ENCODE measurements at places on chromosomes 2 and 18.

DNA sequence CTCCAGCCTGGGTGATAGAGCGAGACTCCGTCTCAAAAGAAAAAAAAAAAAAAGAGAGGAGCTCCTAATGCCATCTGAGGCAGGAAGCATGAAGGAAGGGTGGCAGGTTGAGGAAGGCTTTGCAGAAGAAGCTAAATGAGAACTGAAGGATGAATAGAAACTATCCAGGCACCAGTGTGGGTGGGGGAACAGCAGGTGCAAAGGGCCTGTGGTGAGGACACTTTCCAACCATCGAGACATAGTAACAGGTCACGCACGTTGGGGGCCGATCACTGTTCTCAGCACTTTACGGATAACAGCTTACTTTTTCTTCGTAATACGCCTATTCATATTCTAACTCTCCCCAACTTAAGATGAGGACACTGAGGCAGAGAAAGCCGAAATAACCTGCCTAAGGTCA lies 58.4 kb downstream of the NGEF start:
- DNase-seq, result no peak

- no peak for DNase-seq
Observed at GRCh38 chr2:60512062-60512622, 41.3 kb downstream of the BCL11A start.

DNA sequence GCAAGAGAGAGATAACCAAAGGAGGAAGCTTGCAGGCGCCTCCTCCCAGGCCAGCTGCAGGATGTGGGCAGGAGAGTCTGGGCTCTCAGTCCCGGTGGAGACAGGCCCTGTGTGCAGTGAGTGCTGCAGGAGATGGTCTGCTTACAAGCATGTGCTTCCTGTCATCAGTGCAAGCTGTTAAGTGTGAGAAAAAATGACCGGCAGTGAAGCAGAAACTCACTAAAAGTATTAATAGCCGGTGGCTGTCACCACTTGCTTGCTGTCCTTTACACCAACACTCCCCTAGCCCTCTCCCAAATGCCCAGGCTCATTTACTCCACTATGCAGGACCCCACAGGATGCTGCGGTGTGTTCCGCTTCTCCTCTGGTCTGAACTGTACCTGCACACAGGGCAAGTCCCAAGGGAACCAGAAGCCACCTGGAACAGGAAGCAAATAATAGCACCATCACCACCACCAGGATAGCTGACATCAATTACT lies 435.6 kb upstream of the HS6ST1 start:
- no peak for DNase-seq

DNA sequence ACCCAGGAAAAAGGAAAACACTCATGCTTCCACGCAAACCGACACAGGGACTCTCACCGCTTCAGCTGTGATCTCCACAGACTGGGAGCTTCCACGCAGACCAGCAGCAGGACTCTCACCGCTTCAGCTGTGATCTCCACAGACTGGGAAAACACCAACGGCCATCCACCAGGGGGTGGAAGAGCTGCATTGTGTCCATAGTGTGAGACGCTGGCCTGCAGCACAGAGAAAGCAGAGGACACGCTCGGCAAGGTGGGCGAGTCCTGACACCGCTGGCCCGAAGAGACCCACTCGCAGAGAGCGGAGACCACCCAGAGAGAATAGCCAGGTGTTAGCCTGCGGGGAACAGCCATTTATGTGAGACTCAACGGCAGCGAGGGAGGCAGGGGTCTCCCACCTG lies 42.5 kb upstream of the NFATC1 start:
- no peak for DNase-seq

DNA sequence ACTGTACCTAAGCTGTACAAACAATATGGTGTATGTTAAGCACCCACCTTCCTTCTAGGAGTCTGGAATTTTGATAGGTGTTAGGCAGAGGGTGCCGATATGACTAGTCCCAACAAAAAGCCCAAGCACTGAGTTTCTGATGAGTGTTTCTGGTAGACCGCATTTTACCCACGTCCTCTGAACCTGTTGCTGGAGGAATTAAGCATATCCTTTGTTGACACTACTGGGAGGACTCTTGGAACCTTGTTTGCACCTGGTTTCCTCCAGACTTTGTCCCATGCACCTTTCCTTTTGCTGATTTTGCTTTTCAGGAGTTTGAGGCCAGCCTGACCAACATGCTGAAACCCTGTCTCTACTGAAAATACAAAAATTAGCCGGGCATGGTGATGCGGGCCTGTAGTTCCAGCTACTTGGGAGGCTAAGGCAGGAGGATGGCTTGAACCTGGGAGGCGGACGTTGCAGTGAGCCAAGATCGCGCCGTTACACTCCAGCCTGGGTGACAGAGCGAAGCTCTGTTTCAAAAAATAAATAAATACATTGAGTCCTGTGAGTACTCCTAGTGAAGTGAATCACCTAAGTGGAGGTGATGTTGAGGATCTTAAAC lies 11.4 kb upstream of the SPAST start:
- no peak for DNase-seq

- DNase-seq, result no peak
Observed at GRCh38 chr2:223856021-223856420, 18.6 kb upstream of the AP1S3 start.

DNA sequence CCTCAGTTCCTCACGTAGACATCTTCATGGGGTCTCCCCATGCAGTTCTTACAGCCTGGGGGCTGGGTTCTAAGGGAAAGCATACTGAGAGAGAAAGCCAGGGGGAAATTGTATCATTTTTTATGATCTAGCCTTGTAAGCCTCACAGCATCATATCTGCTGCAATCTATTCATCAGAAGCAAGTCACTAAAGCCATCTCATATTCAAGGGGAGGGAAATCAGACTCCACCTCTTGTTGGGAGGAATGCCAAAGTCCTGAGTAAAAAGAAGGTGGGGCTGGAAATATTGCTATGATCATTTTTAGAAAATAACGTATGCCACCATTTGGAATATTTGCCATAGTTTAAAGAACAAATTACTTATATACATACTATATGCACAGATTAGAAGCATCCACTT lies 304.6 kb downstream of the TXNL1 start:
- no peak for DNase-seq

- DNase-seq, result no peak
Observed at GRCh38 chr2:138726681-138727080, 53.5 kb downstream of the NXPH2 start.

- no peak for DNase-seq
Observed at GRCh38 chr2:24477229-24477628, 13.8 kb upstream of the NCOA1 start.

GRCh38 chr2:231429152-231429551 lies 33.6 kb downstream of the B3GNT7 start:
- no peak for DNase-seq

- DNase-seq, result no peak
Observed at GRCh38 chr2:171210864-171211431, 50.3 kb upstream of the TLK1 start.

GRCh38 chr2:38438133-38438882 lies 61.2 kb upstream of the ATL2 start:
- no peak for DNase-seq

DNA sequence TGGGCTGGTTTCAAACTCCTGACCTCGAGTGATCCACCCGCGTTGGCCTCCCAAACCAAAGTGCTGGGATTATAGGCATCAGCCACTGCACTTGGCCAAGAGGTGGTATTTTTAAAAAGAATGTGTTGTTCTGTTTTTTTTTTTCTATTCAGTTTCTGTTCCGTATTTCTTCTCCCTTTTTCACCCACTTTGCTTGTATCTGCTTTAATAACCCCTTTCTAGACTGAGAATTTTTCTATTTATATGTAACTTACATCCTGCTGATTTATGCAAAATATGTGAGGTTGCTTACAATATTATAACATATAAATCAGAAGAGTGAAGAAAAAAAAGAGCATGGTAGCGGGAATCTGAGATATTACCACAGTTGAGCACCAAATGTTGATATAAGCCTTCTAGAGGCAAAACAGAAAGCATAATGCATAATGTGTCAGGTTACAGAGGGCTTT lies 17.2 kb upstream of the LYPD6B start:
- no peak for DNase-seq

- DNase-seq, result peak; percentile 63
Observed at GRCh38 chr2:47784352-47784851, 1.5 kb downstream of the MSH6 start.

- no peak for DNase-seq
Observed at GRCh38 chr2:229235131-229235914, 35.8 kb downstream of the PID1 start.

DNA sequence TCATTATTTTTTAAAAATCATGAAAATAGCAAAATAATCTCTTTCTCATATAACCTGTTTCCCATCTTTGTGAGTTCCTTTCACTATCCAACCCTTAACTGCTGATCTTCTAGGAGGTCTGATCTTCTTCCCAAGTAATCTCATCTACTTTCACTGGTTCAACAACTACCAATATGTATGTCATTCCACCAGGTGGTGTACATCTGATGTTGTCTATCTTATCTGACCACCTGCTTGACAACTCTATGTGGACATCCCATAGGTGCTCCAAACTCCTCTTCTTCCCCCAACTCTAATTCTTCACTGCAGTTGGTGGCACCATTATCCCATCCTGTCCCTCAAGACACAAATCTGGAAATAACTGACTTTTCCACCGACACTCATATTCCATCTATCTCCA lies 62.5 kb downstream of the FAM228A start:
- DNase-seq, result no peak

DNA sequence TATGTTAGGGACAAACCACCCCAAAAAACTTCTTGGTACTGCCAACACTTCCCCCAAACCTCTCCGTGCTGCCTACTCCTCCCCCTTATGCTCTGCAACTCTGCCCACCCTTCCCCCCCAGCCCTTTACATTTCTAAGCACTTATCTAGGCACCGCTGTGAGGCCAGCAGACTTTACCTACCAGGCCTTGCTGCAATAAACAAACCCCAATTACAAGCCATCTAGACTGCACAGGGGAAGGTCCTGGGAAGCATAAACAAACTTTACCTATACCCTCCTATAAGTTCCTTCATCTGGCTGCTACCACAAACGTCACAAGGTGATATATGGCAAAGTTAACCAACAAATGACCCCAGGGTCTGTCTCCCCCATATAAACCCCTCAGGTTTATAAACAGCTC lies 259.4 kb upstream of the GULP1 start:
- no peak for DNase-seq

- no peak for DNase-seq
Observed at GRCh38 chr2:172340394-172340793, 87.0 kb upstream of the ITGA6 start.

DNA sequence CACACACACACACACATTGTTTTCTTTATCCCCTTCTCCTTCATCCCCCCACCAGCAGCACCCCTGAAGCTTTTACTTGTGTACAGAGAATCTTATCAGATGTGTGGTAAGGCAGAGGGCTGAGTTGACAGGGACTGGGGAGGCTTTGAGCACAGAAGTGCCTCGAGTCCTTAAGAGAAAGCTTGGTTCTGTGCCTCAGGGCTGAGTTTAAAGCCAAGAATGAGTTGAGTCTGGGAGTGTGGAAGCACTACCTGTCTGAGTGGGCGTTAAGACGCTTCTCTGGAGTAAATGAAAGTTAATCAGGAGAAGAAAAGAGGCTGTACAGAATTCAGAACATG lies 2.7 kb downstream of the ID2 start:
- DNase-seq, result peak; percentile 71

DNA sequence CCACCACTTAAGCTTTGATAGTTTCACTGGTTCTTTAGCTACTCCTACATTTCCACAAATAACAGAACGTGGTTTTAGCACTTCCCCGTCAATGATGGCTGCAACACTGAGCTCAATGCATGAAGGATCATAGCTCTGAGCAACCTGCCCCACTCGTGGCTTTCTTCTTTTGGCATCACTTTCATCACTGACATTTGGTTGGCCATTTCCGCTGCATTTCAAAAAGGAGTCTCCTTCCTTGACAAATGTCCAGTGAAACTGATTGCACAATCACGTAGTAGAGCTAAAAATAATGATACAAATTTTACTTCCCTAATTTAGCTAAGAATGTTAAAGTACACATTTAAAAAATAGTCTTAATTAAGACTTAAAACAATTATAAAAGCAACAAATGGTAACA lies 205.2 kb upstream of the HDAC4 start:
- no peak for DNase-seq

DNA sequence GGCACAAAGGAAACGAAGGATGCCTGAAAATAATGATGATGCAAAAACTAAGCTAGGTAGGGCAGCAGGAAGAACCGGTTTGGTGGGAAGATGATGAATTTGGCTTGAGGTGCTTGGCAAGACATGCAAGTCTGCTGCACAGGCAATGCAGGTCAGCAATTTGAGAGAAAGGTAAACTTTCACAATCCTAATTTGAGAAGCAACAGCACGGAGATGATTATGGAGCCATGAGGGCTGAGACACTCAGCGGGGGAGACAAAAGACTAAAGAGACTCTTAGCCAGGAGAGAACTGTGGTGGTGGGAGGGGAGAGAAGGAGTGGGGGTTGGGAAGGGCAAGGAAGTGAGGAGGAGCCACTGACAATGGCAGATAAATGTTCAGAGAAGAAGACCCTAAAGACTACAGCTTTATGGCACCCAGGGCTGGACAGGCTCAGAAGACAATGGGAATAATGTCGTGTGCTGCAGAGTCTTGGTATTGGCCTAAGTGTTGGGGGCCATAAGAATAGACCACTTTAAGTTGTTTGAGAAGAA lies 19.4 kb upstream of the RNF149 start:
- no peak for DNase-seq

- no peak for DNase-seq
Observed at GRCh38 chr18:596288-596881, 403 bp upstream of the CLUL1 start.

DNA sequence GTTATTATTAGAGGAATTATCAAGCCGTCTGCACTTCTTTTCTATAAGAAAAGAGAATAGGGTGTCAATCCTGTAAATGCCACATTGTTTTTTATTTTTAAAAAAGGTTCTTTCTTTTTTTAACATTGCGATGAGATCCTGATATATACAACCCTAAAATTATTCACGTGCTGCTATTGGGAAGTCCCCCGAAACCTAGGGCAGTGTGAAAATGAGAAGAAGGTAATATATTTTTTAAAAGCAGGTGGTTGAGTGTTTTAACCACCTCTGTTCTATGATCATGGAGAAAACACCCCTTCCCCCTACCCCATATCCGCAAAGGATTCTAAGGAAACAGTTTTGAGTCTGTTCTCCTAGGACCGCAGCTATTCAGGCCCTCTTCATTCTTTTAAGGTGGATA lies 94.5 kb upstream of the KLHL14 start:
- no peak for DNase-seq

GRCh38 chr2:146544701-146545100 lies 1300.1 kb upstream of the ACVR2A start:
- DNase-seq, result no peak

- DNase-seq, result peak; percentile 57
Observed at GRCh38 chr2:3624059-3624794, 29.3 kb downstream of the COLEC11 start.

GRCh38 chr2:208250388-208250787 lies 4.5 kb downstream of the IDH1 start:
- DNase-seq, result no peak

- peak; percentile 73 for DNase-seq
Observed at GRCh38 chr18:77103187-77103850, 29.3 kb downstream of the MBP start.

DNA sequence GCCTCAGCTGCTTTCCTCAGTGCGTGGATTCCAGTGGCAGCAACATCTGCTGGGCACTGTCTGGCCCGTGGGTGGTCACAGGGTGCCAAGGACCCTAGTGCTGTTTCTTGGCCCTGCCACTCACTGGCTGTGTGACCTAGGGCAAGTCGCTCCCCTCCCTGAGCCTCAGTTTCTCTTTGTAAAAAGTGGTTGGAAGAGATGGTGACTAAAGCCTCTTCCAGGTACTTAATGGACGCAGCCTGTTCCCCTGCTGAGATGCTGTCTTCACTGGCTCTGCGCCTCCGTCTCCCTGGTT lies 42.2 kb downstream of the ATOH8 start:
- DNase-seq, result no peak

Measured in coronary artery (tissue), 2 donors.